ENCODE measurements at places on chromosomes 1 and 21.
A peak's percentile ranks its signal among the peaks of the same experiment; 100 is the strongest.

- DNase-seq = peak; percentile 33
Observed at GRCh38 chr1:13732971-13733667, 33.1 kb downstream of the PRDM2 start.

DNA sequence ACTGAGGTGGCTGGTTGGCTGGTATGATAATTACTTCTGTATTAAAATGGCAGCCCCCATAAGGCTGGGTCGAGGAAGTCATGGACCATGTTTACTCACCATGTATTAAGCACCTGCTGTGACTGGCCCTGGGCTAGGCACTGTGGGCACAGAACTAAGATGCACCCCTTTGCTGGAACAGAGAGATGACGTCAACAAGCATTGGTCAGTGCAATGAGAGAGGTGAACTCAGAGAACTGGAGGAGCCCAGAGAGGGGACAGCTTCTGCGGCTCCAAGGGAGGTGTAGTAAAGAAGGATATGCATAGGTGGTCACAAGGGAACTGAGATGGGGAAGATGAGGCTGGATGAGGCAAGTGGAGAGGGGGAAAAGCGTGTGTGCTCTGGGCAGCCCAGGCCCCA lies 88.7 kb downstream of the KAZN start:
- no peak for DNase-seq

DNA sequence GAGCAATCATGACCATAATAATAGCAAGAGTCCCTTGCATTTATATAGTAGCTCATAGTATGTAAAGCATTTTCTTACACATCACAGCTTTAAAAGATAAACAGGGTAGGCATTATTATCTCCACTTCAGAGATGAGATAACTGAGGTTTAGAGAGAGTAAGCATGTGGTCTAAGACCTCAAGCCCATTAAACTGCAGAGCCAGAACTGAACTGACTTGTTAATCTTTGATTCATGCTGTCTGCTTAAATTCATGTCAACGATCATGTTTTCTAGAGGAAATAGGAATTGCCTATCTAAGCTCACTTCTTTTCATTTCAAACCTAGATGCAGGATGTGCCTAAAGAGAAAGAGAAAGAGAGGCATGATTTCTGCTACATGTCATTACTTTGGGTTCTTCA lies 524.8 kb downstream of the PTPRC start:
- no peak for DNase-seq

- DNase-seq = no peak
Observed at GRCh38 chr21:27033471-27033870, 66.6 kb upstream of the ADAMTS5 start.

All from GM13976 (cell line).